AG04450 (cell line): ENCODE measurements at places on chromosomes 6 and 20.

- no peak for DNase-seq
These were observed 238.3 kb downstream of the EPM2A start for GRCh38 chr6:145497006-145497405.

GRCh38 chr20:50560867-50561266 is 50.7 kb downstream of the PTPN1 start:
- DNase-seq: no peak

DNA sequence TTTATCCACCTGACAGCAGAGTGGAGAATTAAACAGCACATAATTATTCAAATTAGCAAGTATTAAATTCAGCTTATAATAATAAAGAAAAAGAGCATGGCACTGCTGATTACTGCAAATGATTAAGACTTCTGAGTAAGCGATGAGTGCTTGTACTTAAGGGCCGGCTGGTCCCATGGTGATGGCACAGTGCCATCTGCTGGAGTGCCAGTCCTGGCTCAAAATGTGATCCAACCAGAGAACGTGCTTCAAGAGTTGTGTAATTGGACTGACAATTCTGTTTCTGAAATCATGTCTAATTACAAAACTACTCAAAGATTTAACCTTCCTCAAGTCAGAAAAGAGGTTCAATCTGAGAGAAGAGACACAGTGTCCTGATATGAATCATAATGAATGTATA is 181.6 kb upstream of the RGS17 start:
- no peak for DNase-seq

DNA sequence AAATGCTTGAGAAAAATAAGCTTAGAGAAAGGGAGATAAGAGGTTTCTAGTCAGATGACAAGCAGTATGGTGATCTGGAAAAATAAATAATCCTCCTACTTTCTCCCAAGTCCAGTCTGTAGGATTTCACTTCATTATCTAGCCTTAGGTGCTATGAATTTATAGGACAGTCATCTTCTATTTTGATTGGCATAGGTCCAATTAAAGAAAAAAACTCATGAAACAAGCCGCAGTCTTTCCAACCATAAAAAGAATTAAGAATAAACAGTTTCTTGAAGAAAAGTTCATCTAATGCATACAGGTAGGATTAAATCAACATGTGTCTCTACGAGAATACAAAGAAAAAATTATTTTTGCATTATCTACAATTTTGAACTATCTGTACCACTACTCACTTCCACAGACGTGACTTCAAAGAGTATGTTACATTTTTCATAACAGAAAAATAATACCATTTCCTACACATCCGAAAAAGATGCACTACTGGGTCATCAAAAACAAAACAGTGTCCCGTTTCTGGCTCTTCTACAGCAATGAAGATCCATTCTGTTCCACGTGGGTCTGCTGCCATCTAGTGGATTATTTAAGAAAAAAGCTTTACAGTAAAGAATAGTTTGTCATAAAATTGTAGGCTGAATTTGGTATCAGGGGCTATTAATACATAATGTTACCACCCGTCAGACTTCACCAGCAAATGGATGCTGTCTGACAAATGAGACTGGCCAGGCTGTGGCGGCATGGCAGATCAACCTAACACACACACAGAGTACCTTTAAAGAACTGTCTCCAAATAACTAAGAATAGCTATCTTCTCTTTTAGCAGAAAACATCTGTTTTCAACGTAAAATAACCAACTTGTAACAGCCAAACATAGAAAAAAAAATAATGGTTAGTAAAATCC is 28.9 kb downstream of the STX7 start:
- DNase-seq: peak; percentile 37

- DNase-seq: no peak
These were observed 569.0 kb downstream of the KIF16B start for GRCh38 chr20:16004108-16004854.

DNA sequence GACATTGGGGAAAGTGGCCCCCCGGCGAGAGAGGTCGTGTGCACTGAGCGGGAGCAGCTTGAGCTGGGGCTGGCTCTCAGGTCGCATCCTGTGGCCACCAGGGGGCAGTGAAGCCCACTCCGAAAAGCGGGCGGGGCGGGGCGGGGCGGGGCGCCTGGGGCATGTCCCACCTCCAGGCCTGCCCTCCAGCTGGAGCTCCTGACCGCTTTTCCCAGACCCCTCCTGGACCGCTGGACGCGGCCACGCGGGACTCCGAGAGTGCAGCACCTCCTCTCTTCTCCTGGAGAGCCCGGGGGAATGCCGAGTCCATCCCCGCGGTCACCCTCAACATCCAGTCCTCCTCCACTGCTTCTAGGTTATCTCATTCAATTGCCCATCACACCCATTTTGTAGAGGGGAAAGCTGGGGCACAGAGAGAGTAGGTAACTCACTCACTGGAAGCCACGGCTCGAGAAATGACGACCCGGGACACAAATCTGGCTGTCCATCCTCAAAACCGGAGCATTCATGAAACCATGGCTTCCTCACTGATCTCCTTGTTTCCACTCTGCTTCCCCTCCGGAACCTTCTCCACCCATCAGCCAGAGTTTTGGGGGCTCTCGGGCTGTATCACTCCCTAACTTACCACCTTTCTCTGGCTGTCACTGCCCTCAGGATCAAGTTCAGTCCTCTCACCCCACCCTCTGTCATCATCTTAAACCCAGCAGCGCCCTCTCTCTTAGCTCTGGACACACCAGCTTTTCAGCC is 24.1 kb downstream of the COX4I2 start:
- DNase-seq: no peak

- DNase-seq: no peak
These were observed 280.1 kb upstream of the PLCB4 start for GRCh38 chr20:8788831-8789230.

DNA sequence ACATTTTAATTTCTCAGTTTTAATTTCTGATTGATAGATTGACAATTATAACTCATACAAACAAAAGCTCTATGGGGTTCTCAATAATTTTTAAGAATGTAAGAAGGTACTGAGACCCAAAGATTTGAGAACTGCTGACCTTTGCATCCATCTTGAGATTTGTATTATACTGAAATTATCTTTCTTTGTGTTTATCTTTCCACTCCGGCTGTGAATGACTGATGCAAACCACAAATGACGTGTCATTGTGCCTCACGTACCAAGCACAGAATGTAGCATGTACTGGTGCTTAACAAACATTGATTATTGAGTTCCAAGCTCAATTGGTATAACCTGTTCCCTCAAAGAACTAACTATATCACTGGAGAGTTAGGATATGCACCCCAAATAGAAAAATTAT is 152.1 kb upstream of the SMLR1 start:
- DNase-seq: peak; percentile 20

DNA sequence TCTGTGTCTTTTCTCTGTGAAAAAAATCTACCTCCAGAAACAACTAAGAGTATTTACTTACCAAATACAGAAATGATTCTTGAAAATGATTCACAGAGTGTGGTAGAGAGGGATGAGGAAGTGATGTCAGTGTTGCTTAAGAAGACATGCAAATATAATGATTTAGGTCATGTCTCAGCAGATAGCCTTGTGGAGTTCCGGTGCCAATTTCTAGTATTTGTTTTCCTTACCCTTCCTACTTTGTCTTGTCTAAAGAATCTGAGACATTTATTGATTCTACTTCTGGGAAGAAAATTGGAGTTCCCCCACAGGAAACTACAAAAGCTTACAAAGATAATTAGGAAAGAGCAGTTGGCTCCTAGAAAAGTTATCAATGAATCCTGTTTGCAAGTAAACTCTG is 68.8 kb downstream of the GJA1 start:
- DNase-seq: peak; percentile 75

DNA sequence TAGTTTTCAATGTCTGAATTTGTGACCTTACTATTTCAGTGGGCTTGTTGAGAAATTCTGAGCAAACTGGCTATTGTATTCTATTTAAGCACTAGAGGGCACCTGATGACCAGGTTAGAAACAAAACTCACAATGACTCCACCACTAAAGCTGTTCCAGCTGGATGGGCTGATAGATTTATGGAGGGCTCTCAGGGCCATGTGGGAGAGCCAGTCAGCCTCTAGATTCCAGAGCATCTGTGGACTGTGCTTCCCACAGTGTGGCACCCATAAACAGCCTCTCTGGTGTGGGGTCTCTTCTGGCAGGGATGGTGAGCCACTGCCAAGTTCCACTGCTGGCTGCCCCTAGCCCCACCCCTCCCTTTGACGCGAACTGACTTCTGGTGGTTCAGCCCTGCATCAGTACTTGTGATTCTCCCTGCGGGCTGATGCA is 29.2 kb downstream of the C6orf58 start:
- DNase-seq: no peak

DNA sequence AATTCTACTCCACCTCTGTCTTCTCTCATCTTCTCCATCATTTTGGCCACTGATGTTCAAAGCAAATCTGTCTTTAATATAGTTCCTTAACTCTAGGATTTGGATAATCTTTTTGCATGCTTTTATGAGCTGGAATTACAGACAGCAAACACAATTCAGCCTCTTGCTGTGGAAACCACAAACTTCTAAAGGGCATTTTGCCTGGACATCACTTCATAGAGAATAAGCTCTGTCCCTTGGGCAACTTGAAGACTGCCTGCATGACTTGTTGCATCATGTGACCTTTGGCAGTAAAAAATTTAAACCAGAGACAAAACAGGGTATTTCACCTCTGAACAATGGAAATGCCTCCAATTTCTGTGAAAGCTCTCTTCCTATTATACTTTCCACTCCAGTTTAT is 74.1 kb upstream of the HDDC2 start:
- DNase-seq: no peak

DNA sequence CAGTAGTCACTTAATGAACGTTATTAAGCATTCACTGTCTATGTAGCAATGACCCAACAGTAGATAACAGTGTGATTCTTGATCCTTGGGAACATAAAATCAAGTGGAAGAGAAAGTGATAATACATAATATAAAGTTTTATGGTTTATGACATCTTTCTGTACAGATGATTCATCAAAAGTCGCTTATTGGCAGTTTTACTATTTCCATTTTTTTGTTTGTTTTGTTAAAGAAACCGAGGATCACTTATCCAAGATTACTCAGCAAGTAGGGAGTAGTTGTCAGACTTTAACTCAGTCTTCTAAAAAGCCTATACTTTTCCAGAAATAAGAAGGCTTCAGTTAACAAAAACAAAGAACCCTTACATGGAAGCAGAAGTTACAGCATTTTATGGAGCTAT is 260.8 kb downstream of the ZFAND3 start:
- no peak for DNase-seq

- no peak for DNase-seq
These were observed 8.2 kb downstream of the CCN5 start for GRCh38 chr20:44723391-44723790.
